ENCODE measurements at places on chromosomes 11 and 22.

DNA sequence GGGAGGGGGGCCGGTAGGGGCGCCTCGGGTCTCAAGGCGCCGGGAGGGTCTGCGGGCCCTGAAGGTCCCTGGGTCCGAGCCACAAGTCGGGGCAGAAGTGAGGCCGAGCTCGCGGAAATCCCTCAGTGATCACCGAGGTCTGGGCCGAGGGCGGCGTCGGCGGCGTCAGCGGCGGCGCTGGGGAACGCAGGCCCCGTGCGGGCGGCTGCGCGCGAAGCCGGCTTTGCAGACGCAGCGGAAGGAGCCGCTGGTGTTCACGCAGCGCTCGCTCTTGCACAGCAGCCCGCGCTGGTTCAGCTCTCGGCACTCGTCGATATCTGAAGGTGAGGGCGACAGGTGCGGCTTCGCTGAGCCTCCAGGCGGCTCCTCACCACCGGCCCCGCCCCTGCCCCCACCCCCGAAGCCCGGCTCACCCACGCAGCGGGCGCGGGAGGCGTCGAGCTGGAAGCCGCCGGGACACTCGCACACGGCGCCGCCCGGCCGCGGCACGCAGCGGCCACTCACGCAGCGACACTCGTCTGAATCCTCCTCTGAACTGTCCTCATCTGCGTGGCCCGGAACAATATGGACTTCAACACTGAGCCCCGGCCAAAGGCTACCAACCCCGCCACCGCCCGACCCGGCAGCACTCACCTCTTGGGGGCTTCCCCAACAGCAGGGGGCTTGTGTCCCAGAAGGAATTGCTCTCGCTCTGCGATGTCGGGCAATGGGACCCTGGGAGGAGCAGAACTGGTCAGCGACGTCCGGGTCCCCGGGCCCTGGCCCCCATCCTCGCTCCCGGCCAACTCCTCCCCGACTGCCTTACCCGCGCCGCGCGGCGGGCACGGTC is 14.2 kb downstream of the SCYL1 start:
- no peak for DNase-seq

GRCh38 chr11:88131764-88132470 is 43.3 kb downstream of the RAB38 start:
- DNase-seq, result no peak

- DNase-seq, result peak; percentile 42
Observed at GRCh38 chr22:41478473-41478872, 9.6 kb downstream of the ACO2 start.

- no peak for DNase-seq
Observed at GRCh38 chr11:79026803-79027445, 413.9 kb downstream of the TENM4 start.

GRCh38 chr11:61026121-61027031 is 54.9 kb downstream of the CD6 start:
- peak; percentile 62 for DNase-seq
